ENCODE measurements at places on chromosomes 11 and 22.

DNA sequence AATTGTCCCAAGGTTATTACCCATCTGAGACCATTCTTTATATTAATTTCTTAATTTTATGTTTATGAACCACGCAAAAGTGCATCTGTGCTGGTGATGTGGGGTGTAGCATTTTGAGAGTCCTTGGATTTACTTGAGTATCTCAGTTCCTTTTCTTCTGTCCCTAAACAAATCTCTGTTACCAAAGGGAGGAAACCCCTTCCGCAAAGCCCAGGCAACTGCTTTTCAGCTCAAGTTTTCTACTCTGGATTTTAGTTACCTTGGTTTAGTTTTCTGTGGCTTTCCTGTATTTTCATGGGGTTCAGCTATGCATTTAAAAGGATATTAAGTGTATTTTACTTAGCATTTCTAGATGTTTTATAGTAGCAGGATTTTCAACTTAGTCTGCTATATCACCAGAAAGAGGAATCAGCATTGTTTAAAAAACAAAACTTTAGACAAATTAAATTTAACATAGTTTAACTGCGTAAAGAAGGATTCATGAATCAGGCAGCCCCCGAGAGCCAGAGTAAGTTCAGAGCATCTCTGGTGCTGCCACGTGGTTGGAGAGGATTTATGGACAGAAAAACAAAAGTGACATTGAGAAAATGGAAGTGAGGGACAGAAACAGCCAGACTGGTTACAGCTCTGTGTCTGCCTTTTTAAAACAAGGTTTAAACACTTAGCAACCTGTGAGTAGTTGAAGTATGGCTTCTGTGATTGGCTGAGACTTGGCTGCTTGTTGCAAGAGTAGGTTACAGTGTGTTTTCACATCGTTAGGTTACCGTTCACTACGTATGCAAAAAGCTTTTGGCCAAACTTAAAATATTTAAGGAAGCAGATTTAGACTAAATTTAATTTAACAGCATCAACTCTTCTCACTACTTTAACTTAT, 9.6 kb downstream of the ADM start:
- peak; percentile 53 for DNase-seq

- no peak for DNase-seq
Observed at GRCh38 chr11:117248341-117248740, 15.9 kb downstream of the RNF214 start.

DNA sequence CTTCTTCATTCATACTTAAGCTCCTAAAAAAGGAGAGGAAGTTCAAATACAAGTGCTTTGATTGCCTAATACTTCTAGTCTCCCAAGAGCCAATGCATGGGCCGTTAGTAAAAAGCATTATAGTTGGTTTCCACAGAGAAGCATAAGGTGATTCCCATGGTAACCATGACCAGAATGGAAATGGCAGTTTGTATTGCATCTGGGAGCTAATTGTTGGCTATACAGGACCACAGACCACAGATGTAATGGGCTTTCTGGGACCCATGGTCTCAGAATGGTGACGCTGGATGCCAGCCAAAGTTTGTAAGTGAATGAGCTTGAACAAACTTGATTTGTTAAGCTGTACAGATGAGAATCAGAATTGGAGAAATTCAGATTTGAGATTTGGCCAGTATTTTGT, 333.9 kb upstream of the C11orf87 start:
- DNase-seq = no peak

DNA sequence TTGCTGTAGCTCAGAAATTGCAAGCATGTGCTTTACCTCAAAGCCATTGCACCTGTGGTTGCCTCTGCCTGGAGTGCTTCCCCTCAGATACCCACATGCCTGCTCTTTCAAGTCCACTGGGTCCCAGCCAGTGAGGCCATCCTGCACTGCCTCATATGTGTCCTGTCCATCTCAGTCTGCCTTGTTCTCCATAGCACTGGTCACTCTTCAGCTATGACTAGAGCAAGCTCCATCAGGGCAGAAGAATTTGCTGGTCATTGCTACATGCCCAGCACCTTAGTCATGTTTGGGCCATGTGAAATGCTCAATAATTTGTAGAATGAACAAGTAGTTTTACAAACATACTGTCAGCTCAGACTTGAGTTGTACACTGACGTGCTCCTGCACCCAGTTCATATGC, 64.4 kb upstream of the HORMAD2 start:
- peak; percentile 94 for DNase-seq

DNA sequence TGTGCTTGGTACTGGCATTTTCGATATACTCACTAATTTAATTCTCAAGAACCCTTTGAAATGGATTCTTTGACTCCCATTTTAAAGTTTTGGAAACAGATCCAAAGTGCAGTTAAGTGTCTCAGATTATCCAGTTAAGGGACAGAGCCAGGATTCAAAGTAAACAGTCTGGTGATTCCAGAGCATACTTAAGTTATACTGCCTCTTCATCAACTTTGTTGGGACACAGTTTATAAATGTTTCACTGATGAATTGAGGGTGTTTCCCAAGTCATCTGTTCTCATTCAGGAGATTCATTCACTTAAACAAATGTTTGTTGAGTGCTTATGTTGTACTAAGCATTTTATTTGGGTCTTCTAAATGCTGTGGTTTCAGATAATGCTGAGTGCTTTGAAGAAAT, 17.1 kb downstream of the KDM2A start:
- no peak for DNase-seq

DNA sequence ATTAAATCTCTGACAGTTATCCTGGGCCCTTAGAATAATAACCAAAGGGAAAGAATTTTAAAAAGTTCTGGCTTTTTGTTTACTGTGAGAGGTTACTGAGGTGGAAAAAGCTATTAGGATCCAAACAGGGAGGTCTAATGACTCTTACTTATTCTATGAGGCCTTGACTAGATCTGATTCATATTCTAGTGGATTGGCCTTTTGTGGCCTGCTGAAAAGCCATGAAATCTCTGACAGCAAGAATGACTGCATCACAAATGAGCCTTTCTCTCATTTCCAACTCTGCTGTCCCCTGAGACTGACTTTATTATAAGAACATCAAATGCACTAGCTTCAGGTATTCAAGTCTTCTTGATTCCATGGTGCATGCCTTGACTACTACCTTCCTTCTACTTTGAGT, 1797.6 kb downstream of the LRRC4C start:
- DNase-seq = no peak

- DNase-seq = no peak
Observed at GRCh38 chr22:40029189-40029890, 34.6 kb downstream of the FAM83F start.

GRCh38 chr11:12725863-12726682, 51.9 kb downstream of the TEAD1 start:
- peak; percentile 57 for DNase-seq

GRCh38 chr11:92625894-92626293, 343.6 kb upstream of the MTNR1B start:
- no peak for DNase-seq
